Aorta (tissue), 5 donors: ENCODE measurements at places on chromosomes 3 and 15.

DNA sequence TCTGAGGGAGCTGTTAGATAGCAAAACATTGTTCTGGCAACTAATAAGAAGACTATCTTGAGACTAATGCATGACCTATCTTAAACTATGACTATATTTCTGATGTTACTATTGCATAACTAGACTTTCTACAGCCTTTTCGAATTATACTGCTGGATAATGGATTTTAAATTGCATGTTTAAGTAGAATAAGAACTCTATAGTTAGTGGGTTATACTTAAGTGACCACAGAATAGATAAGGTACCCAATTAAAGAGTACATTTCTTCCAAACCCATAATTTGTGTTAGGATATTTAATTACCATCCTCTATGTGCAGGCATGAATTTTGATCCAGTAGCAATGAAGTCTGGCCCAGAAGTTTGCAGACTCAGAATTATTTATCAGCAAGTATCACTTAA is 44.6 kb upstream of the SPPL2A start:
- DNase-seq, result no peak

- DNase-seq, result no peak
Observed at GRCh38 chr3:142947799-142948575, 15.5 kb downstream of the PAQR9 start.

DNA sequence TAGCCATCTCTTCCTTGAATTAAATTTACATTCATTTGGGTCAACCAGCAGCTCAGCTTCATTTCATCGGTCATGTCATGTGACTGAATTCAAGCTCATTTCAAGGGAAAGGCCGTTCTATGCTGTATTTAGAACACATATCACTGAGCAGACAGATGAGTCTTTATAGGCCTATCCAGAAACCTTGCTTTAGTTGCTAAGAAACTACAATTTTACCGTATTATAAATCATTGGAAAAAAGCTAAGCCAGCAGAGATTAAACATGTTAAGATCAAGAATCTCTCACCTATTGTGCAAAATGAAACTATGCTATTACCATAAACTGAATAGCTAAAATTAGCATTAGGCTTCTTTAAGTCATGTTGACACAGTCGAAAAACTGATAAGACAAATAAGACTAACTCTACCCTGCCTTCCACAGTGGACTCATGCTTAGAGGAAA is 2.2 kb downstream of the NPTN start:
- no peak for DNase-seq

GRCh38 chr3:171514466-171514865 is 54.3 kb upstream of the TNIK start:
- DNase-seq, result no peak

DNA sequence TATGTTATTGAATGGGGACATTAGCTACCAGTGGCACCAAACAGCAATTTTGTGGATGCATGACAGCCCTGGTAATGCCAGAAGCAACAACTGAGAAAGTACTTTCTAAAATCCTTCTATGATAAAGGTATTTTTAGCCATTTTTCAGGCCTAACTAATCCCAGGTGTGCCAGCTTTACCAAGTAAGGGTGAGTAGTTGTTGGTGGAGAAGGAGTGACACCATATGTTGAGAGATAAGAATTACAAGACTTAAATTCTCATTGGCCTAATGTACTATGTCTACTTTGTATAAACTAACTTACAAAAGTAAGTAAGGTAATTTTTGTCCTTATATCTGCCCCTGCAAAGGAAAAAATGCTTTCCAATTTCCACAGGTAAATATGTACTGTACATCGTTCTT is 4.1 kb upstream of the COX17 start:
- DNase-seq, result no peak

DNA sequence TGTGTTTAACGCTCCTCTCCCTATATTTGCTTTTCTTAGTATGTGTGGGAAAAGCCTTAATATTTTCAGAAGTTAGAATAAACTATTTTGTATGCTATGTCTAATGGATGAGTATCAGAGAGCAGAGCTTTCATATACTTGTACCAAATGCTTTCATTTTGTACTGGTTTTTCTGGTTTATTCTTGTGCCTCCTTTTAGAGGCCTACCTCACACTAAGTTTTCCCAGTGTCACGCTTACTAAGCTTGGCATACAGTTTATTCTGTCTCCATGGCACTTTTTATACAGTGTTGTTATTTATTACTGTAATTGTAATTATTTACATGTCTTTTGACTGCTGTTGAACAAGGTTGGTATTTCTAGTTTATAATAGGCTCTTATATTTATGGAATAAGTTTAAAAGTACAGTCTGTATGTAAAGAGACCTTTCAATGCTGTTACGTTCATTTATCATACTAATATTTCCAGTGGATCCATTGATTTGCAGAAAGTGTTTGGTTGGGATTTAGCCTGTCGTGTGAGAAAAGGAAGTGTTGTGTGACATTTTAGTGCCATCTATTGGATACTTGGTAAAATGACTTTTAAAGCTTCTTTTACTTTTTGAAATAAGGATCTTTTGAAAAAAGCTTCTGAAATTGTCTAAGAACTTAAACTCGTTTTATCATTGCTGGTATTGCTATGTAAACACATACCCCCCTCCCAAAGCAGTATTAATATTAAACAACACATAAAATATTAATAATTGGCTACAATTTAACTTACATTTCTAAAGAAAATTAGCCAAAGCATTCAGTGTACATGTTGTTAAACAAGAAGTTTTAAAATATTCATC is 5.2 kb upstream of the EBLN2 start:
- no peak for DNase-seq
